ENCODE measurements at places on chromosomes 3 and 15. TPM values are rescaled to one million over a fixed set of nuclear protein-coding genes. Genes with fewer than 3 reads are reported as not detected.

- DNase-seq: no peak
Measured at GRCh38 chr3:130811557-130811956, 64.9 kb upstream of the PIK3R4 start.

GRCh38 chr3:61299343-61300005 is 48.2 kb upstream of the FHIT start:
- DNase-seq: peak; percentile 76

- DNase-seq: no peak
Measured at GRCh38 chr15:90025489-90026033, 24.4 kb downstream of the ZNF710 start.

- peak; percentile 95 for DNase-seq
Measured at GRCh38 chr15:64010719-64011118, 35.6 kb downstream of the DAPK2 start.

- DNase-seq: no peak
Measured at GRCh38 chr3:13487403-13487802, 7.3 kb downstream of the HDAC11 start.

DNA sequence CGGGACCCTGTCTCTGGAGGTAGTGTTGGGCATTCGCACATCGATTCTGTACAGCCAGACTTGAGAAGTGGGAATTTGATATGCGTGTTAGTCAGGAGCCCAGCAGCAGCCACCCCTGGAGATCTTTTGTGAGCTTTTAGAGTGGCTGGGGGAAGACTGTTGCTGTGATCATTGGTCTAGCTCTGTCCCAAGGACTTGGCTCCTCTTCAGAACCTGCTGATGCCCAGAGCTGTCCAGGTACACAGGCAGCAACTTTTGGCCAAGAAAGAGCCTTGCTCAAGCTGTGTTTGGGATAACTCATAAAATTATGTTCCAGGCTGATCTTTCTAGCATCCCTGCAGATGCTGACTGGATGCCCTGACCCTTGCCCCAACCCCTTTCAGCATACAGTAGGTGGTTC is 29.3 kb downstream of the LIMD1 start:
- no peak for DNase-seq

- DNase-seq: no peak
Measured at GRCh38 chr3:30183421-30183820, 423.0 kb upstream of the TGFBR2 start.

DNA sequence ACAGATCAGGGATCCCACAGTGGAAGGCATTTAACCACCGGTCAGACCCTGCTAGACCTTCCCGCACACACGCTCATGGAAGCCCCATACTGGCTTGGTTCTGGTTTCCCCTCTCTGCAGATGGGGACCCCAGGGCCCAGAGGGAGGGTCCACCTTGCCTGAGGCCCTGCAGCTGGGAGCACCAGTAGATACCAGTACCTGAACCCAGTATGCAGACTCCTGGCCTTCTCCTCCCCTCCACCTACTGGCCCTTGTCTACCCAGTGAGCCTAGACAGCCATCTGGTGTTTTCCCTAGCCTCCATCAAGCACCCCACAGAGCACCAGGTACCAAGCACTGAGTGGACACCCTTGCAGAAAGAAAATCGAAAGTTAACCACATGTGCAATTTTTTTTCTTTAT is 65.1 kb downstream of the MEGF11 start:
- DNase-seq: no peak

GRCh38 chr15:69021895-69022294 is 7.4 kb downstream of the NOX5 start:
- DNase-seq: no peak

- no peak for DNase-seq
Measured at GRCh38 chr3:127263037-127263436, 24.8 kb downstream of the PRR20G start.

DNA sequence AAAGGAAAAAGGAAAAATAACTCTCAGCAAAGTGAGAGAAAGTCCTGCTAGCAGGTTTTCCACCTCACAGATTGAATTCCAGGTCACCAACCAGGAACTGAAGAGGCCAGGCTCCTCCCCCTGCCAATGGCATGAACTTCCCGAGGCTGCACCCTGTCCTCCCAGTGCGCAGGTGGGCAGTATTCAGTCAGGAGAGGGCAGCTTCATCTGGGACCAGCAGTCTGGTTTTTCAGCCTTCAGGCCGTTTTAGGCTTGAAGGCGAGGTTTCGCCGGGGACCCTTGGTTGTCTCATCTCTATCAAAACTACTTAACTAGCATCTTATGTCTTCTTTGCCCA is 41.2 kb downstream of the TRAT1 start:
- DNase-seq: no peak

GRCh38 chr15:79640206-79640605 is 208.1 kb downstream of the MINAR1 start:
- DNase-seq: peak; percentile 83

GRCh38 chr3:47004369-47005211 is 25.1 kb downstream of the NBEAL2 start:
- DNase-seq: no peak

- no peak for DNase-seq
Measured at GRCh38 chr15:50911621-50912020, 3.1 kb downstream of the AP4E1 start.

DNA sequence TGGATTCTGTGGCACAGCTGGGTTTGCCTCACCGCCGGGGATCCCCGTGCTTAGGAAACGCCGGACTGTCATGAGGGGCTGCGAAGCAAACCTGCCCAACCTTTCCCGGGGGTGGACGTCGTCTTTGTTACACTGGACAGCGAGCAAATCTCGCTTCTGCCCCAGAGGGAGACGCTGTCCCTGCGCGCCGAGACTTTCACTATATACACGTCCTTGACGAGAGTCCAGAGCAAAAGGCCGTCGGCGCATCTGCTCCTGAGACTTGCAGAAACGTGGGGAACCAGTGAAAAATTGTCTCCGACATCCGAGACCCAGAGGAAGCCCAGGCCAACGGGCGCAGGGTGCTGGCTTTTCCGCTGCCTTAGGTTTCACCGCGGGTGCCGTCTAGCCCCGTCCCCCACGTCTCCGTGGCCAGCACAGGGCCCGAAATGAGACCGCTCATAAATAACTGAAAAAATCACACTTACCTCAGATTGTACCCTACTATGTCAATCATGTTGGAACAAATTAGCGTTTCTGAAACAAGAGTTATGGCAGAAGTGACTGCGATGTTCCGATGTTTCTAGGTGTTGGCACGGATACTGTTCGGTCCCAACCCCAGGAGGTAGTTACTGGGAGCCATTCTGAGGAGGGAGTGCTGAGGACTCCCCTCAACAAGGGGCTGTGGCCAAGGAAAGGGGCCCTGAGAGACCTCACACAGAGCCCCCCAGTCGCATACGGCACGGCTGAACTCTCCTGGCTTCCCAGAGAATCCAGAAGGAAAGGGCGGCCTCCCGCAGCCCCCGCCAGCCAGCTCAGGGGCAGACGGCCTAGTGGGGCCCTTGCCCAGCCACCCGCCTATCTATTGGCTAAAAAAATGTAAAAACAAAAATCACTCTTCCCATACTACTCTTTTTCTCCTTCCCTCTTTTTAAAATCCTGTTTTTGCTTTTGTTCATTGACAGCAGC is 14.4 kb upstream of the MUC4 start:
- no peak for DNase-seq

GRCh38 chr3:196804773-196805172 is 62.9 kb upstream of the SENP5 start:
- no peak for DNase-seq

GRCh38 chr3:47541583-47542108 is 28.1 kb upstream of the ELP6 start:
- DNase-seq: no peak

- no peak for DNase-seq
Measured at GRCh38 chr15:72197460-72198355, at the start of gene GRAMD2A. Gene GRAMD2A (minus strand): TSS chr15:72197787.

- no peak for DNase-seq
Measured at GRCh38 chr15:78120523-78120922, 10.7 kb downstream of the CIB2 start.

GRCh38 chr3:126197854-126198584 is 17.6 kb upstream of the ALDH1L1 start:
- DNase-seq: peak; percentile 52

DNA sequence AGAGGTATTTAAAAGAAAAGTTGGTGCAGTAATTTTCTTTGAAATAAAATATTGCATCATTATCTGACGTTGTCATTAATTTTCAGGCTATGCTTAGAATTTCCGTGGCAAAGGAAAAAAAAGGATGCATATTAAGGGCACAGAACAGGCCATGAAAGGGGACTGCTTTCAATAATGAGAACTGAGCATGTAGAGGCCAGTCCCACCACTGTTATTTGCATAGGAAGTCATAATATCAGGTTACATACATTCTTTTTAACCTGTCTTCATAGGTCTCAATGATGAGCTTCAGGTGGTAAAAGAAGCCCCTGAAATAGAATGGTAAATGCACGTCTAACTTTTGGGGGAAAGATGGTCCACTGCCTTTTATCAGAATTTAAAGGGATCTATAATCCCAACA is 272.1 kb upstream of the ALCAM start:
- DNase-seq: no peak

- peak; percentile 78 for DNase-seq
Measured at GRCh38 chr15:63218100-63218808, 28.8 kb downstream of the RAB8B start.

DNA sequence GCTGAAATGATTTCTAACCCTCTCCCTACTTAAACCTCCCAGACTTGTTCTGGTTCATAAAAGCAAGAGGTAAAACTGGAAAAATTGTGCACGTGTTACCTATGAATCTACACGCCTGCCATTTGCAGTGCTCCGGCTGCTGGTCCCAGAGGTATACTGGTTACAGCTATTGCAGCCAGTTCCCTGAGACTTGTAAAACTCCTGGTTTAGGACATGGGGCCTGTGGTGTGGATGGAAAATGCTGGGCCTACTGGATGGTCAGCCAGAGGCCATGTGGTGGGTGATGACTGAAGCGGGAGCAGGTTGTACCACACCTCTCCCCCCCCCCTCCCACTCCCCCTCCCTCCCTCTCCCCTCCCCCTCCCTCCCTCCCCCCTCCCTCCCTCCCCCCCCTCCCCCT is 45.0 kb downstream of the SENP2 start:
- DNase-seq: no peak

DNA sequence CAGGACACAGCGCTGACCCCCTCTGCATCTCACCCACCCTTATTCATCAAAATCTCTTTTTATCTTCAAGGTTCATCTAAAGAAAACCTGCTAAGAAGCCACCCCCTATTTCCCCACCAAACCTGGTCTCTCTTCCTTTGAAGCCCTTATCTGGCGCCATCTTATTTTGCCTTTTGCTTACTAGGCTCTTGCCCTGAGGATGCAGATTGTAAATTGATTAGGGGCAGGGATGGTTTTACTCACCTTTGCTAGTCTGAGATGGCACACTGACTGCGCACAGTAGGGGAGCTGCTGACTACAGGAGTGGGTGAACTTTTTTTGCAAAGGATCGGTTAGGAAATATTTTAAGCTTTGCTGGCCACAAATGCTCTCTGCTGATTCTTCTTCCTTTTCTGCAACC is 78.9 kb upstream of the BHLHE40 start:
- no peak for DNase-seq

GRCh38 chr3:187044867-187045552 is 94.3 kb downstream of the RPL39L start:
- no peak for DNase-seq

DNA sequence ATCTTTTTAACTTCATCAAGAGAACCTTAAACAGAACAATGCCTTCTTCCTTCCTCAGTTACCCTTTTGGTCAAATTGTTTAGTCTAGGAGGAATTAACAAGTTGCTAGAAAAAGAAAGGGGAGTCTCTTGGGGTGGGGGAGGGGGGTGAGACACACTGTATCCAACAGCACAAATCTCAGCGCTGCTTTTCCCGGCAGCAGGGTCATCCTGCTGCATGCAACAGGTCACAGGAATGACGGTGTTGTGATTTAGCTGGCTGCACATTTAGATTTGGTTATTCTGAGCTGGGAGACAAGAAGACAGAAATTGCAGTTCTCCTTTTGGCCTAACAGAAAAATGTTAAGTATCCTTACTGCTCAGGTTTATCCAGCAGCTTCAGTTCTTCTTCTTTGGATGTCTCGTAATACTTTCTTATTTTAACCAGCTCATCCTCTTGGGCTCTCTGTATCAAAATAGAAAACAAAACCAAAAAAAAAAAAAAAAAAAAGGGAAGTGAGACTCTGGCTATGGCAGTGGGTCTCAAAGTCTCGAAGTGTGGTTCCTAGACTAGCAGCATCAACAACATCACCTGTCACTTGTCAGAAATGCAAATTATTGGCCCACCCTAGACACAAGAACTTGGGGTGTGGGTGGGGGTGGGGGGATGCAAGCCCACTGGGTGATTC is 190.5 kb downstream of the GREM1 start:
- no peak for DNase-seq

DNA sequence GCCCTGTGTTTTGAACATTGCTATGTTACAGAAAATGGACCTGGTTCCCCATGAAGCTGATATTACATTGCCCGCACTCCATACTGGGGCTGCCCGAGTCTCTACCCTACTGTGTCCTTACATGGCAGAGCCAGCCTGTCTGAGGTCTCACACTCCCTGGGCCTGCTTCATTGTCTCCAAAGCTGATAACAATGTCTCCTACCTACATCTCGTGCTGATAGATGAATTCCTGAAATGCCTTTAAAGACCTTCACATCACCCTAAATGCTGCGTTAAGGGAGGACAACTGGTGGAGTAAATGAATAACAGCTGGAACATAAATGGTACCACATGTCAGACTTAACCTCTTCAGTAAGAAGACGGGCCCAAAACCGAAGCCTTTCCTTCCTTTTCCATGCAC is 62.9 kb upstream of the PTX3 start:
- DNase-seq: no peak

DNA sequence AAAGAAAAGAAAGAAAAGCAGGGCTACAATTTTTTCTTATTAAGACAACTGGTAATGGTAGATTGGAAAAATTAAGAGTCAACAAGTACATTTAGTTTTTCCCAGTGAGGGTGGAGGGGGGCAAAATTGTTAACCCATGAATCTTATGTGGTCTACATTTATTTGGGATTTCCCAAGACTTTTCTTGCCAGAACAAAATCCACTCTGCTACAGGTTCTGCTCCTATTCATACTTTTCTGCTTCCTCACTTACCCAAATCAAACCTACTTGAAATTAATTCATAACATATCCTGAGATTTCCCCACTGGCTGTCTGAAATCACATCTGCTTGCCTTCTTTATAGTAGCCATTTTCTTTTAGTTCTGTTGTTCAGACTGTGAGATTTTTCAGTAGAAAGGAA is 41.1 kb downstream of the VGLL3 start:
- no peak for DNase-seq

DNA sequence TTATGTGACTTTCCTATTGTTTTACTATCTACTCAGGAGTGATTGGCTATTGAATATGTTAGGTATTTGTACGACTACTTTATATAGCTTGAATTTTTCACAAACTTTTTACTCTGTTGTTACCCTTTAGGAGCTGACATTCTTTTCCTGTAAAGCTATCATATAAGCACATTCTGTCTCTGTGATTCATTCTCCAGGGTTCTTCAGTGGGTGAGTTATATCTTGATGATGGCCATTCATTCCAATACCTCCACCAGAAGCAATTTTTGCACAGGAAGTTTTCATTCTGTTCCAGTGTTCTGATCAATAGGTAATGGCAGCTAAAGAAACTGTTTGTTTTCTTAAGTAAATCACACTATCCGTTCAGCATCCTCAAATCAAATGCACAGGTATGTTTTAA is 10.1 kb upstream of the CAPN3 start:
- no peak for DNase-seq

- no peak for DNase-seq
Measured at GRCh38 chr3:71461749-71462483, 121.6 kb downstream of the FOXP1 start.

ZNF106 gene
- total RNA-seq: 27.1 TPM

DNAJB8 gene
- total RNA-seq: not detected

COMMD2 gene
- 23.7 TPM for total RNA-seq

SPINT1 gene
- total RNA-seq: 159 TPM

RARRES1 gene
- 9.8 TPM for total RNA-seq

WNT7A gene
- total RNA-seq: 8.6 TPM

THBS1 gene
- 168 TPM for total RNA-seq

Data from epithelial cell of proximal tubule (primary cell).